Effector CD4-positive, alpha-beta T cell (primary cell): ENCODE measurements at places on chromosomes 11 and 22.

DNA sequence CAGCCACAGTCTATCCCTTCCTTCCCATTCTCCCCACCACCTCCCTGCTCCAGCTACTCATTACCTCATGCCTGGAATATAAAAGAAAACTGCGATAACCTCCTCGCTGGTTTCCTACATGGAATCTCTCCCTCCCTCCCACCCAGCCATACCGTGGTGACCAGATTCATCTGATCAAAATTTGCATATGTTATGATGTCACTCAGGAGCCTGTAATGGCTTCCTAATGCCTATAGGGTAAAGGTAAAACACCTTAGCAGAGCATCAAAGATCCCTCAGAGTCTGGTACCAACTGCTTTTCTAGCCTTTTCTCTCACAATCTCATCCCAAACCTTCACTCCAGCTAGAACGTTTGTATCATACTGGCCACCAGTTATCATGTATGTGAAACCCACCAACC lies 19.6 kb downstream of the RTN4RL2 start:
- no peak for DNase-seq

- DNase-seq, result no peak
Observed at GRCh38 chr11:123480290-123480815, 50.3 kb downstream of the GRAMD1B start.

GRCh38 chr22:30890686-30891442 lies 77.7 kb downstream of the MORC2 start:
- no peak for DNase-seq

DNA sequence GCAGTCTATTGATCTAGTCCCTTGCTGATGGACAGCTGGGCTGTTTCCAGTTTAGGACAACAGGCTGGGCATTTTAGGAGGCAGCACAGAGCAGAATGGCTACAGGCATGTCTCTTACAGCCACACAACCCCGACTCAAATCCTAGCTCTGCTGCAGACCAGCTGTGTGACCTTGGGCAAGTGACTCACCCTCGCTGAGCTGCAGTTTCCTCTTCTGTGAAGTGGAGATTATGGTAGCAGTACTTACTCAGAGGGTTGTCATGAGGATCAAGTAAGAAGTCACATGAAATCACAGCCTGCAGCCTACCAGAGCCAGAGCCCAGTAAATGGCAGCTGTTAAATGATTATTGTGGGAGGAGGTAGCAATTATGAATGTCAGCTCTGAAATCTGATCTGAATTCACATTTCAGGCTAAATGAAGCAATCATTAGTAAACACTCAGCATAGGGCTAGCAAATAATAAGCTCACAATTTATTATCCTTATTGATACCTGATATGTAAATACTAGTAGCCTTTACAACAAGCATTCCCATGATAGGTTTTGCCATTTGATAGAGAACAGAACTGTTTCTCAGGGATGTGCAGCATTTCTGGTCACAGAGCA lies 58.9 kb downstream of the MYEOV start:
- DNase-seq, result no peak

- no peak for DNase-seq
Observed at GRCh38 chr11:8331767-8332166, 68.1 kb upstream of the LMO1 start.

- DNase-seq, result no peak
Observed at GRCh38 chr11:26134481-26135355, 197.2 kb upstream of the ANO3 start.

DNA sequence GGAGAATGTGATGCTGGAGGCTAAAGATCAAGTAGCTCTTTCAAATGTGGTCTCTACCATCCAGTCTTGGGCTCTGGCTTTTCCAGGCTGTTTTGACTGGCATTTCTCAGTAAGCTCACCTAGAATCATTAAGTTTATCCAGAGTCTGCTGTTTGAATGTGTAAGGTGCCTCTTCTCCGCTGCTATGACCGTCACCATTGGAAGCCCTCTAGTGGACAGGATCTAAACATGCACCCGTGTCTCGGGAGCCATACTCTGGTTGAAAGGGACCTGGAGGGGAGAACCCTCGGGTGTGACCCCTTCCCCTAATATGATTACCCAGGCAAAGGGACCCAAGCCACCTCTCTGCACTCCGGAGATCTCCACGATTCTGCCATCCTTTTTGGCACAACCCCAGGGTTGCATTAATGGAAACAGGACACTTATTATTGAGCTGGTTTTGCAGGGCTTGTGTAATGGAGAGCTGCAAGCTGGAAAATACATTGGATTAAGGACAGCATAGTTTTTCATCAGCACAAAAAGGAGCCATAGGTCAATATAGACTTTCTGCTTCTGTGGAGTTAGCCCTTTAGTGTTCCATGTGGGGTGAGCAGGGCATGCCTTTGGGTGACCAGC lies 191.0 kb upstream of the LARGE1 start:
- DNase-seq, result no peak

- no peak for DNase-seq
Observed at GRCh38 chr11:41400819-41401382, 58.6 kb downstream of the LRRC4C start.

GRCh38 chr11:75200051-75200450 lies 40.5 kb upstream of the TPBGL start:
- no peak for DNase-seq

DNA sequence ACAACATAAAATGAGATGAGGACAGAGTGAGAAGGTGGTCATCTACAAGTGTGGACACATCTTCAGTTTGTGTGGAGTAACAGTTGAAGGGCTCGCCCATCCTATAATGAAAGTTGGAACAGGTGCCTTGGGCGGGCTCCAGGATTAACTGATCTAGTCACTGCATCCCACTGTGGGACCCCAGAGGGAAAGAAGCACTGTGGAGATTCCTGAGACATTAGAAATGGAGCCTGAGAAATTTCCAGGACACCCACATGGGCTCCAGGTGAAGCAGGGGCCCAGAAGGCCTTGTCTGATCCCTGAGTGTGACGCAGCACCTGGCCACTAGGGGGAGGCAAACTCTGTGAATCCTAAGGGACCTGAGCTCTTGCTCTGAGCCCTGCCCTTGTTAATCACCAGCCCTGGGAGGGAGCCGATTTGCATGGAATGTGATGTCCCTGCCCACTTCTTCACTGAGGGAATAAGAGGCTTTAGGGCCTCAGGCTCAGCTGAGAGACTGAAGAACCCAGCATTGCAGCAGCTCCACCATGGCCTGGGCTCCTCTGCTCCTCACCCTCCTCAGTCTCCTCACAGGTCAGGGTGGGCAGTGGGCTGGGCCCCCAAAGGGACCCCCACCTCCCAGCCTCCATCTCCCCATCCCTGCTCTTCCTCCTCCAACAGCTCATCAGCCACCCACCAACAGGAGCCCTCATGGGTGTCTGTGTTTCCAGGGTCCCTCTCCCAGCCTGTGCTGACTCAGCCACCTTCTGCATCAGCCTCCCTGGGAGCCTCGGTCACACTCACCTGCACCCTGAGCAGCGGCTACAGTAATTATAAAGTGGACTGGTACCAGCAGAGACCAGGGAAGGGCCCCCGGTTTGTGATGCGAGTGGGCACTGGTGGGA lies 98.4 kb downstream of the VPREB1 start:
- peak; percentile 52 for DNase-seq

GRCh38 chr22:31019191-31019930 lies 50.3 kb downstream of the TUG1 start:
- DNase-seq, result no peak

DNA sequence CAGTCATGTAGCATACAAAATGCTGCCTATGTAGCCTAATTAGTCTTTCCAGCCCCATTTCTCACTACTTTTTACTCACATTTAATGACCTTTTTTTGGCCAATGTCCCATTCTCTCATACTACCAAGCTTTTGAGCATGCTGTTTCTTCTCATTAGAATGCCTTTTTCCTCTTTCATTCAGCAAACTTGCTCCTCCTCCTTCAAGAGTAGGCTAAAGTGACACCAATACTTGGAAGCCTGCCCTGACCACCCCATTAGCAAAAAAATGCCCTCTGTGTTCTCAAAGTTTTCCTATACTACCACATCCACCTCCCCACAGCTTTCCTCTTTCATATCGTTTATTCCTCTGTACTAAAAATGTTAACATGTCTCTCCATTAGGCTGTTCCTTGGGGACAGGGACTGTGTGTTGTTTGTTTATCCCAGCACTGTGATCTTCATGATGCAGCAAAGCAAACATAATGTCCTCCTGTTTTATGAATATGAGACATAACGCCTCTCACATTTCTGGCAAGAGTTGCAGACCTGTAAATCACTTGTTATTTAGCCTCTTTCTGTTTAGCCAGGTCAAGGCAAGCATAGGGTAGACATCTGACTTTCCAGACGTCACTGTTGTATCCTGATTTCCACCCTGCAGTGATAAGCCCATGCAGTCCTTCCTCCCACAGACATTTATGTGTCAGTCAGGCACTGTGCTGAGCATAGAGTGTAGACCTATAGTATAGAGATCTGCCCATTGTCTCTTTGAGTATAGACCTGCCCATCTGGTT lies 62.0 kb upstream of the UCP3 start:
- no peak for DNase-seq

DNA sequence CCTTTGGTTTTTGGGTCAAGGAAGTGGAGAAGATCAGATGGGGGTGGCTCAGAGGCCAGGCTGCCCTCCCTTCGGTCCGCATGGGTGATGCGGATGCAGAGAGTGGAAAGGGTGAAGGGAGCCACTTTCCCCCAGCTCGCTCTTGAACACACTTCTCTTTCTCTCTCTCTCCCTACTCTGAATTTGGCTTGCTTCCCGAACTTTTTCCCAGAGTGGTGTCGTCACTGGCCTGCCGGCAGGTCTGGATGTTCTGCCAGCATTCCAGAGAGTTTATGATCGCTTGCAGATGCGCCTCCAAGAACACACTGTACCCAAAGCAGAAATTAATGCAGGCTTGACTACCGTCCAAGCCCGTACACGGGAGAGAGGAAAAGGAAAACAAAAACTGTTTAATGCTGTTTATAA lies 103.2 kb downstream of the ZBTB16 start:
- DNase-seq, result no peak

DNA sequence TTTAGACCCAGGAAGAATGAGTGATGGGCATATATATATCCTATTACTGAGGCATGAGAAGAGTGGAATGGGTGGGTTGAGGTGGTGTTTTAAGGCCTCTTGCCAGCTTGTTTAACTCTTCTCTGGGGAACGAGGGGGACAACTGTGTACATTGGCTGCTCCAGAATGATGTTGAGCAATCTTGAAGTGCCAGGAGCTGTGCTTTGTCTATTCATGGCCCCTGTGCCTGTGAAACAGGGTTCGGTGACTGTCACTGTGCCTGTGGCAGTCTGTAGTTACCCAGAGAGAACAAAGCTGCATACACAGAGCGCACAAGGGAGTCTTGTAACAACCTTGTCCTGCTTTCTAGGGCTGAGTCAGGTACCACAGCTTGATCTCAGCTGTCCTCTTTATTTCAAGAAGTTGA lies 11.7 kb downstream of the LIMK2 start:
- no peak for DNase-seq

DNA sequence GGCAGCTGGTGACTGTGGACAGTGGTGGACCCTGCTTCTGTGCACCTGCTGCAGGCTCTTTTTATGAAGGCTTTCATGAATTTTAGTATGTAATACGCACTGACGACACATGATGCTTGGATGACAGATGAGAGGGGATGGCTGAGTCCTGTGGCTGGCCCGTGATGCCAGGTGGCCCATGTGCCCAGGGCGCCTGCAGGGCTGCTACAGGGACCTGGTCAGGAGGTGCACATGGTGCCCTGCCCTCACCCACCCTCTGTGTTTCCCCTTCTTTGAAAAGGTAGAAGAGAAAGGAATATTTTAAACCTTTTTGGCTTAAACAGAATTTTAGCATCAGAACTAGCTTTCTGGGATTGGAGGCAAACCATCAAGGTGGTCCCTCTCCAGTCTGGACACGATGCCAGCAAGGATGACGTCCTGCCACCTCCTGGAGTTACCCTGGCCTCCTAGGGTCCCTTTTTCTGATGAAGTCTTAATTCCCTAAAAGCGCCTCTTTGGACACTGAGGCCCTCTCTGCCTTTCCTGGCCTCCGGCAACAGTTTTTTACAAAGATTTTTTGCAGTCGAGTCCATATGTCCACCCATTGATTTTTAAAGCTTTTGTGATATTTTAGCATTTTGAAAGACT lies 5.4 kb upstream of the RANBP1 start:
- DNase-seq, result no peak

GRCh38 chr11:61002598-61002997 lies 31.1 kb downstream of the CD6 start:
- no peak for DNase-seq

DNA sequence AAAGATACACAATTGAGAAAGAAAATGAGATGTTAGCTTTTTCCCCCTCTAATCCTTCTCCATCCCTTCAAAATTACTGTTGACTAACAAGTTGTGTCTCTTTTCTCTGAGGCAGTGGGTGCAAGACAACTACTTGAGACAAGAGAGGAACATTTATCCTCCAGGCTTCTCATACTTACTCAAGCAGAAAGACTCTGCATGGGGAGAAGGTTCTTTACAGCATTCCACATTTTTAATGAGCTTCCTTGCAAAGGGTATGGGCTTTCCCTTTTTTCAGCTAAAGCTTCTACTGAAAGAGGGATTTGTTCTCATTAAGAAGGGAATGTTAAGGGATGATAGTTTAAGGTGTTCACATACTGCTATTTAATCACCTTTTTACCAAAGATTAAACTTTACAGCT lies 47.8 kb downstream of the PAX6 start:
- DNase-seq, result no peak

GRCh38 chr22:39144101-39144767 lies 8.2 kb downstream of the CBX7 start:
- peak; percentile 42 for DNase-seq

GRCh38 chr22:36761553-36762240 lies 14.2 kb downstream of the IFT27 start:
- DNase-seq, result no peak

GRCh38 chr11:122020902-122021301 lies 95.1 kb downstream of the BLID start:
- DNase-seq, result no peak

DNA sequence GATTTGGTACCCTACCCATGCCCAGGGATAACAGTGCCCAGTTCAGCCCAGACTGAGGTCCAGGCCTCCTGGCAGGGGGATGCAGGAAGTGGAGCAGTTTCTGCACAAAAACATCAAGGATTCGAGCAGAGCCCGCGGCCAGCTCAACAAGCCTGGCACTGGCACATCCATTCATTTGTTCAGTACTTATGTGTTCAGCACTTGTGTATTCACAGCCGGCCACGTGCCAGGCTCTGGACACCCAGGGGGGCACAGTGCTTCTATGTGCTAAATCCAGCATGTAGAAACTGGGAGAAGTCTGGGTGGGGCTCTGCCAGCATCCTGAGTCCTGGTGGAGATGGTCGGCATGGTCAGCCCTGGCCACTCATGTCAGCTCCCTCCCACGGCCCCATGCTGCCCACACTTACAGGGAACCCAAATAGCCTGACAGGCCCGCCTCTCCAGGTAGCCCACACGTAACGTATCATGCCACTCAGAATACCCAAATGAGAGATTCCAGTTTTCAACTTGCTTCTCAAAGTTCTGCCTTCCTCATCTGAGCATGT lies 28.5 kb downstream of the LINC01488 start:
- DNase-seq, result no peak

GRCh38 chr11:44987506-44987905 lies 36.8 kb upstream of the TP53I11 start:
- DNase-seq, result no peak
